Effector CD4-positive, alpha-beta T cell (primary cell): ENCODE measurements at places on chromosomes 13 and 19.

- no peak for DNase-seq
Measured at GRCh38 chr13:26012995-26013394, 38.8 kb downstream of the SHISA2 start.

DNA sequence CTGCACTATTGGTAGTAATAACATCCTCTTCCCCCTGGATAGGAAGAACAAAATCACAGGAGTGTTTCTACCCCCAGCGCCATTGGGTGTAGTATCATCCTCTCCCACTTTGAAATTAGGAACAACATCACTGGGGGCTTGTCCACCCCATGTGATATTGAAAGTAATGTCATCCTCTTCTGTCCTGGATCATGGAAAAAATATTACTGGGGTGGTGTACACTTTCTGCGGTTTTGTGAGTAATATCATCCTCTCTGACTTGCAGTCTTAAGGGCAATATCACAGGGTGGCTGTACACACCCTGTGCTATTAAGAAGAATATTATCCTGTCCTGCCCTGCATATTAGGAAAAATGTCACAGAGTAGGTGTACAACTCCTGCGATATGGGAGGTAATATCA, 4.9 kb upstream of the RGCC start:
- DNase-seq: no peak

DNA sequence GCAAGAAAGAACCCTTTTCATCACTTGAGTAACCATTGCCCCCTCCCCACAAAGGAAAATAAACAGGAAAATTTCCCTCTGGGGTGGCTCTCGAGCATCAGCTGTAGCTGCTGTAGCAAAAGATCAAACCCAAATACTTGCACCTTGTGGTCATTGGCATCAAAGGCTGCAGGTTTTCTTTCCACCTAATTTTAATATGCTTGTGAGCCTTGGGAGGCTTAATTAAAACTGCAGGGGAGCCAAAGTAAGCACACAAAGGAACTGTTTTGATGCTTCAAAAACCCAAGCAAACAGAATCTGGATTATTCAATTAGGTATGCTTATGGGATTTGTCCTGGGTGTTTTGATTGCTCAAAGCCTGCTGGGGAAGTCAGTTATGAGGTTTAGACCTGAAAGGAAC, 119.5 kb downstream of the SHISA2 start:
- no peak for DNase-seq

DNA sequence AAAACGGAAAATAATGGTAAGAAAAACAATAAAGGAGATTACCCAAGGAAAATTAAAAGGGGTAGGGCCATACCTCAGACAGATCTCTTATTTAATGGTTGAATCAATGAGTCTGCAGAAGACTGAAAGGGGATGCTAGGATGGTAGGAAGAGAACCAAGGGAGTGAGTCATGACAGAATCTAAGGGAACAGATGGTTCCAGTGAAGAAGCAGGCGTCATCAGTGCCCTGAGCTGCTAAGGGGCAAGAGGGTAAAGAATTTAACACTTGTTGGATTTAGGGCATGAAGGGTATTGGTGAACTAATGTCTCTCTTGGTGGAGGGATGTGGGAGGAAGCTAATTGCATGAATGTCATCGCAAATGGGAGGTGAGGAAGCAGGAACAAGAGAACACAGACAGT, 329.2 kb upstream of the TSHZ3 start:
- DNase-seq: no peak

- DNase-seq: no peak
Measured at GRCh38 chr13:72403396-72404010, 323.9 kb downstream of the MZT1 start.

- no peak for DNase-seq
Measured at GRCh38 chr19:10001899-10002298, 8.4 kb downstream of the COL5A3 start.

DNA sequence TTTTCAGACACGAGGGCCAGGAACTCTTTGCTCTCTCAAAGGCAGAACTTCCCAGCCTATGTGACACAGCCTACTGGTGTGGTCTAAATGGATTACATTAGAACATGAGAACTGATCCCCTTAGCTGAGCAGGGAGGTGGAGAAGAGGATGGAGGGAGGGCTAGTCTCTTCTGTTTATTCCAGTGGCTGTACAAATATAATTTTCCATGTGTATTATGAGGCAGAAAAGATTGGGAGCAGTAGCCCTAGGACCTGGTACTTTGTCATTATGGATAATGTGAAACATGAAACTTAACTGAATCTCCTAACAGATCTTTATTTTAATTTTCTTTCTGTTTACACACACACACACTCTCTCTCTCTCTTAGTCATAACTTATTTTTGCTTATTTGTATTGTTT, 82.1 kb downstream of the WDFY2 start:
- no peak for DNase-seq

- DNase-seq: no peak
Measured at GRCh38 chr13:52743988-52744387, 4.4 kb upstream of the CNMD start.

DNA sequence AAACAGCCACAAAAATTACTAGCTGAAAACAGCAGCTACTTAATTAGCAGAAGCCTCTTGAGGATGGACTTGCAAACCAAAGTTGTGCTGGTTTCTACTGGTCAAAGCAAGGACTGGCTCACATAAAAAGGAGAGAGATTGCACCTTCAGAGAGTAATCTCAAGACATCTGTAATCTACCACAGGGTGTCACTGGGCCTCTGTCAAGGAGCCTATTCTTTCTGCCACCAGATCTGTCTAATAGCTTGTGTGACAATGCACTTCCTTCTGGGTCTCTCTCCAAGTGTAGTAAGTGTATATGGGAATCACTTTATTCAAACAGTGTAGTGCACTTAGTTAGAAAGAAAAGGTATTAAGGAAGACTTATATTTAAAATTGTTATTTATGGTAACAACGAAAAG, 24.4 kb upstream of the ZNF561 start:
- no peak for DNase-seq

GRCh38 chr19:11377756-11378155, 3.3 kb downstream of the SWSAP1 start:
- DNase-seq: no peak

GRCh38 chr13:69373747-69374425, 733.7 kb upstream of the ATXN8OS start:
- DNase-seq: no peak

- DNase-seq: peak; percentile 95
Measured at GRCh38 chr19:12782424-12783290, 7.3 kb upstream of the HOOK2 start.

DNA sequence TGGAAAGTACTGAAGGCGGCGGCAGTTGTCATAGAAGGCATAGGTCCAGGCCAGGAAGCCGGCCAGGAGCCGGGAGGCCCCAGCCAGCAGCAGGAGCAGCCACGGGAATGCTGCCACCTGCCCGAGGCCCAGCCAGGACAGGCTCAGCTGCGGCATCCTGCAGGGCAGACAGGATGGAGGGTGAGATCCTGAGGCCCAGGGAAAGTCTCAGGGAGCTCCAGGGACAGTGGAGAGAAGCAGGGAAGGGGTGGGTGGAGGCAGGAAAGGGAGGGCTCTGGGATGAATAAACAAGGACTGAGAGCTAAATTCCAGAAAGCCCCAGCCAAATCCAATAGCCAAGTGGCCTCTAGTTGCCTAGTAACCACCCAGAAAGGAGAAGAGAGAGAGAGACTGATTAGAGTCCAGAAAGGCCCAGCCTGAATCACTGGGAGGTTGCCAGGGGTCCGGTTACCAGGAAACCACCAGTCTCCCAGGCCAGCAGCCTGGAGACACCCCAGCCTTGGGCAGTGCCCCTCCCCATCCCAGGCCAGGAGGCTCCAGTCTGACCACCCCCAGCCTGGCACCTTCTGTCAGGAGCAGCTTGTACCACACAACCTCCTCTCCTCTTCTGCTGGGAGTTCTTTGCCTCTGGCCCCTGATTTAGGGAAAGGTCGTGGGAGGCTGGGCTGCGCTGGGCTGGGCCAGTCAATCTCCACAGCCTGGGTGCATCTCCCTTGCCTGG, 7.5 kb upstream of the OR10H5 start:
- DNase-seq: no peak

- no peak for DNase-seq
Measured at GRCh38 chr19:7953060-7953459, 9.6 kb upstream of the TIMM44 start.

- no peak for DNase-seq
Measured at GRCh38 chr13:74444161-74444571, 310.0 kb upstream of the KLF12 start.

DNA sequence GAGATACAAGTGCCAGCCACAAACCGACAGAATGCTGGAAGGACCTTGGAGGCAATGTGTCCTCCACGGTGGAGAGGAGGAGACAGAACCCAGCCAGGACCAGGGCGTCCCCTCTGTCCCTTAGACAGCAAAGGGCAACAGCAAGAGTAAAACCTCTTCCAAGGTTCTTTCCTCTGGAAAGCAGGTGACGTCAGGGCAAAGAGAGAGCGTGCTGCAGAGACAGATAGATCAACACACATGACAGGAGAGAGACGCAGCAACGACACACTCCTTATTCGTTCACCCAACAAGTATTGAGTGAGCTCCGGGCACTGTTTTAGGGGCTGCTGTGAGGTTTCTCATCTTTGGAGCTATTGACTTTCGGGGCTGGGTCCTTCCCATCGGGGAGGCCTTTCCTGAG, 1.3 kb upstream of the GALP start:
- DNase-seq: no peak

DNA sequence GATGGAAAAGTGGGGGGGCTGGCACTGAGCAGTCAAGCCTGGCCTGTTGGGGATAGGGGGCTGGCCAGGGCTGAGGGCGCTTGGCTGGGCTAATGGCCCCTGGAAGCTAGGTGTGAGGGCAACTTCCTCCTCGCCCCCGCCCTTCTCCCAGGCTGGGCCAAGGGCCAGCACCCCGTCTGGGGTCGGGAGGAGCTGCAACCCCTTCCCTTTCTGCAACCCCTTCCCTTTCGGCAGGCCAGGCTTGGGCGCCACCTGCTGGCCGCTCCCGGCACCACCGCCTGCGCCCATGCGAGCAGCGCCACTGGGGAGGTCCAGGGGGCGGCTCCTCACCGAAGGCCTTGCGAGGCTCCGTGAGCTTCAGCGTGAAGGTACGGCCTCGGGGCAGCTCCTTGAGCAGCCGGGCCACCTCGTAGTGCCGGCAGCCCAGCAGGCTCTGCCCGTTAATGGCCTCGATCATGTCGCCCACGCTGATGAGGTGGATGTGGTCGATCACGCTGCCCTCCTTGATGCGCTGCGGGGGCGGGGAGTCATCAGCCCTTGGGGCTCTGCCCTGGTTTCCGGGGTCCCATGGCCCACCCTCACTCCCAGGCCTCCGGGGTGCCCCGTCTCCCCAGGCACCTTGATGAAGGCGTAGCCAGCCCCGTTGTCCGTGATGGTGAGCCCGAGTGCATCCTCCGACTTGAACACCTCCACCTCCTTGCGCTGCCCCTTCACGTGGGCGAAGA, 5.0 kb upstream of the PTGER1 start:
- peak; percentile 58 for DNase-seq

DNA sequence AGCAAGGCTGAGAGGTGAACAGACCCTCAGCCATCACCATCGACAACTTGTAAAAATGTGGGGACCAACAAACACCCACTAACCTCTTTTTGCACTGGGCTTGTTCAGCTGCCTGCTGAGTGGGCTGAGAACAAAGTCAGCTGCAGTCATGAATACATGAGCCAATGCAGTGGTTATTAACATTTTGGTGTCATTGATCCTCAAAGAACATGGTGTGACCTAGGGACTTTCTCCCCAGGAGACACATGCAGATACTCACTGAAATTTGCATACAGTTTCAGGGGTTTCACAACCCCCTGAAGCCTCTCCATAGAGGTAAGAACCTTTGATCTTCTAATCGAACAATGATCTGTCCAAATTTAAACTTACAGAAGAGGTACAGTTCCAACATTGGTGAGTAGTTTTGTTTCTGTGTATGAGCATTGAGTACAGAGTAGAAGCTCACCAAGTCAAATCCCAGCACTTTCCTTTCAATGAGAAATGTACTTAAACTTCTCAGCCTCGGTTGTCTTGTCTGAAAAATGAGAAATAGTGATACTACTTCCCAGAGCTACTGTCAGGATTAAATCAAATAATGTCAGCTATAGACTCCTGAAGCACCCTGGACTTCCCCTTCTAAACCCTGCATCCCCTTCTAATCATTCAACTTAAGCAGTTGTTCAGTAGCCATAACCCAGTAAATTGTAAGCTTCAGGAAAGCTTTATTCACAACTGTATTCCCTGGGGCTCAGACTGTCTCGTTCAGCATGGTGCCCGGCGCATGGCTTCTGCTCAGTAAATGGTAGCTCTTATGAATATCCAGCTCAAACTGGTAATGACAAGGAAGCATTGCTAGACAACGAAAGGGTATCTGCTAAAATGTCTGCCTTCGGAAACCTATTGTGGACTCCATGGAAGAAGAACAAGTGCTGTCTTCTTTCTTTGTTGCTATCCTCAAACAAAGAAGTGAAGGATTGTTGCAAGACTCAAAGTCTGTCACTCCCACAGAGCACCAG, 148.7 kb downstream of the FOXO1 start:
- DNase-seq: no peak

DNA sequence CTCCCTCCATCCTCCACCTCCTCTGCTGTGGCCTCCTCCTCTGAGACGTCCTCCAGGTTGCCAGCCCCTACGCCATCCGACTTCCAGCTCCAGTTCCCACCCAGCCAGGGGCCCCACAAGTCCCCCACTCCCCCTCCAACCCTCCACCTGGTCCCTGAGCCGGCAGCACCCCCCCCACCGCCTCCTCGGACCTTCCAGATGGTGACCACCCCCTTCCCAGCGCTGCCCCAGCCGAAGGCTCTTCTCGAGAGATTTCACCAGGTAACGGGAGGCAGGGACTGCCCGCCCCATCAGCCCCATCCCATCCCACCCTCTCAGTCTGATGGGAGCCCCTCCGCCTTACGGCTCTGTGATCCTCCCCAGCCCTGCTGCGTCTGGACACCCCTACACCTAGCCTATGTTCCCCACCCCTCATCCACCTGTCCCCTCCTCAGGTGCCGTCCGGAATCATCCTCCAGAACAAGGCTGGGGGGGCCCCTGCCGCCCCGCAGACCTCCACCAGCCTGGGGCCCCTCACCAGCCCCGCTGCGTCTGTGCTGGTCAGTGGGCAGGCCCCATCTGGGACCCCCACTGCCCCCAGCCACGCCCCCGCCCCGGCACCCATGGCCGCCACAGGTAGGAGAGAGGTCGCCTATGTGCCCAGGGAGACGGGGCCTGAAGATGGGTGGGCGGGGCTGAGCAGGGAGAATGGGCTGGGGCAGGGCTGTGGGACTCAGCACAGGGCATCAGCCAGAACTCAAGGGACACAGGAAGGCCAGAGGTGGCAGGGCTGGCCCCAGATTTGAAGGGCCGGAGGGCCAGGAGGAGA, 18.6 kb upstream of the EHD2 start:
- no peak for DNase-seq
